SK-N-SH treated with all-trans-retinoic acid at 6 μM for 48 hours (cell line): ENCODE measurements at places on chromosomes 4 and X.

DNA sequence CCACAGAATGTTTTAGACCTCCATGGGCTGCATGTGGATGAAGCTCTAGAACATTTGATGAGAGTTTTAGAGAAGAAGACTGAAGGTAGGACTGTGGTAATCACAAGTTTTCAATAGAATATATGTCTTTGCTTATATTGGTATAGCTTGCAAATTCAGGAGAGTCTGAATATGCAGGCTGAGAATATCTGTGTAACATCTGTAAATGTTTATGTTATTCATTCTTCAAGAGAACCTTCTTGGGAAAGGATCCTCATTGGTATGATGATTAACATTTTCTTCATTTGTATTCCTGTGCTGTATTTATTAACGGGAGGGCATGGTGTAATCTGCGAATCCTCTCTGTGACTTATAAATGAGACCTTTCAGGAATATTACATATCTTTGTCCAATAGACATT is 52.1 kb upstream of the RHOH start:
- no peak for ATAC-seq

DNA sequence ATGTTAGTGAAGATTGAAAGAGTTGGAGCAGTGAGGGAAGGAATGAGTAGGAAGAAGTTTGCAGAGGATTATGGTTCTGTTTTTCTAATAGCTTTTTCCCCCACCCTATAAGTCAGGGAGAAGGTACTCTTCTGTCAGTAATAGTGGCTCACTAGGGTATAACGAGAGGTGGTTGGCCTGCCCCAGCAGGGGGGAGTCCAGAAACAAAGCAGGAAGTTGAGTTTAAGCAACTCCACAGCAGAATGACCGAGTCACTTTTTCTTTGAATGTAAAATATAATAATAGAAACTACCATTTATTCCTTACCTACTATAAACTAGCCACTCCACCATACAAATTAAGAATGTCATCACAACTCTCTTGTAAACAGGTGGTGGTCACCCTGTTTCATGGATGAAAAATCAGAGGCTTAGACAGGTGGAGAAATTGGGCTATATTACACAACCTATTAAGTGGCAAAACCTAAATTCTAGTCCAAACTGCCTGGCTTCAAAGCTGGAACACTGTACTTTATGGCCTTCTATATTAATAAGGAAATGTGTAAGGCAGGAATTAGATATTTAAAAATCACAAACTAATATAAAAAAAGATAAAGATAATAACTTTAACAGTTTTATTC is 21.9 kb downstream of the AP1AR start:
- ATAC-seq = no peak

DNA sequence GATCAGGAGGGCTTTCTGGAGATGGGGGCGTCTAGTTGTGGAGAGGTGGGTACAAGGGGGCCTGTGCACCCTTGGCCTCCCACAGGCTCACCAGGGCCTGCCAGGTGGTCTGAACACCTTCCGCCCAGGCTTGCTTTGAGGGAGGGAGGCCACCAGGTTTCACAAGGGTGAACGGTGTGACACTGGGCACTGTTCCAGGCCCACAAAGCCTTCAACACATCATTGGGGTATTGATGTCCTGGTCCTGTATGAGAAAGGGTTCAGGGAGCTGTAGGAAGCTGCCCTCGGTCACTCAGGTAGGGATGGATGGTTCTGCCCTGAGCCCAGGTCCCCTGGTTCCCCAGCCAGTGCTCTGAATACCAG is 6.0 kb downstream of the HTRA3 start:
- no peak for ATAC-seq

DNA sequence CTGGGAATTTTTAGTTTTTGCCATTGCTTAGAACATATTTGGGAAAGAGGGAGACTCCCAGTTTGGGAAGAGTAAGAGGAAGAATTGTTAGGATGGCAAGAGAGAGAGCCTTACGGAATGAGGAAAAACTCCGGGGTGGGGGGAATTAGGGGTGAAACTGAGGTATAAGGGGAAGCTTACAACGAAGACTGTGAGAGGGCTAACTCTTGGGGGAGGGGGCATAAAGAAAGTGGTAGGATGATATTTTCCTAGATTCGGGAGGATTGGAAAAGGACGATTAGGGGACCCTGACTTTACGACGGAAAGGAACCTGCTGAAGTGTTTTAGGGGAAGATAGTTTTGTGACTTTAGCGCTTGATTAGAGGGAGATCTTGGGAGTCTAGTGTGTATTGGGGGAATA is 86.2 kb upstream of the HPRT1 start:
- ATAC-seq = peak; percentile 3; the same call in 2 of the 3 replicates

- ATAC-seq = no peak
Measured at GRCh38 chrX:129779747-129780146, at the start of gene SASH3. SASH3 (plus strand) TSS chrX:129779949; CDS start chrX:129780098, 149 bp downstream.

GRCh38 chr4:142100941-142101340 is 464.6 kb downstream of the IL15 start:
- no peak for ATAC-seq

DNA sequence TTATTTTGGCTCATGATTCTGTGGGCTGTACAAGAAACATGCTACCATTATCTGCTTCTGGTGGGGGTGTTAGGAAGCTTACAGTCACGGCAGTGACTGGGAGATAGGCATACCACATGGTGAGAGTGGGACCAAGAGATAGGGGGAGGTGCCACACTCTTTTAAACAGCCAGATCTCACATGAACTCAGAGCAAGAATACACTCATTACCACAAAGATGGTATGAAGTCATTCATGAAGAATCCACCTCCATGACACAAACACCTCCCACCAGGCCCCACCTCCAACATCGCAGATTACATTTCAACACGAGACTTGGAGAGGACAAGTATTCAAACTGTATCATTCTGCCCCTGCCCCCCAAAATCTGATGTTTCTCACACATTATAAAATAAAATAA is 2396.7 kb downstream of the PCDH7 start:
- no peak for ATAC-seq

DNA sequence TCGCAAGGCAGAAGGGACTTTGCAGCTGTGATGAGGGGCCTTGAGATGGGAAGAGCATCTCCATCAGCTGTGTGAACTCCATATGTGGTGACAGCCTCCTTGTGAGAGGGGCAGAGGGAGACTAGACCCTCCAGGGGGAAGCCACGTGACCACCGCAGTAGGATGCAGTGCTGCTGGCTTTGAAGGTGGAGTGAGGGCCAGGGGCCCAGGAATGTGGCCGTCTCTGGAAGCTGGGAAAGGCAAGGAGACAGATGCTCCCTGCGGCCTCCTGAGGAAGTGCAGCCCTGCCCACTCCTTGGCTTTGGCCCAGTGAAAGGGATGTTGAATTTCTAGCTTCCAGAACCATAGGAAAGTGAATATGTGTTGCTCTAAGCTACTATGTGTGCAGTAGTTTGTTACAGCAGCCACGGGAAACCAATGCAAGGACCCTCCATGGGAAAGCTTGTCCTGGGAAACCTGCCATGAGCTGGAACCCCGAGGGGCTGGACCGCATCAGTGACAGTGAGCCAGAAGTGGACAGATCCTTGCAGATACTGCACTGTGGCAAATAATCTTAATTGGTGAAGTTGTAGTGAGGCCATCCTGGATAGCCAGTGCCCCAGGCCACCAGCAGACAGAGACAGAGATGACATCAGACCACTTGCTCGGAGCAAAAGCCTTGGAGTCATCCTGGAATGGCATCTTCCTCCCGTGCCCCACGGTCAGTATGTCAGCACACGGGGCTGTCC is 35.4 kb upstream of the SORCS2 start:
- ATAC-seq = peak; percentile 86

GRCh38 chrX:2395261-2395992 is 105.3 kb downstream of the DHRSX start:
- ATAC-seq = no peak

DNA sequence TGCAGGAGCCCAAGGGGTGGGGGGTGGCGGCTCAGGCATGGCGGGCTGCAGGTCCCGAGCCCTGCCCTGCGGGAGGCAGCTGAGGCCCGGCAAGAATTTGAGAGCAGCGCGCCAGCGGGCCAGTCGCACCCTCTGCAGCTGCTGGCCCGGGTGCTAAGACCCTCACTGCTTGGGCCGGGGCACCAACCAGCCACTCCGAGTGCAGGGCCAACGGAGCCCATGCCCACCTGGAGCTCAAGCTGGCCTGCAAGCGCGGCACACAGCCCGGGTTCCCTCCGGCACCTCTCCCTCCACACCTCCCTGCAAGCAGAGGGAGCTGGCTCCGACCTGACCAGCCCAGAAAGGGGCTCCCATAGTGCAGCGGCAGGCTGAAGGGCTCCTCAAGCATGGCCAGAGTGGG is 758.2 kb upstream of the INTU start:
- no peak for ATAC-seq

GRCh38 chrX:43663173-43663572 is 7.1 kb downstream of the MAOA start:
- ATAC-seq = no peak

- ATAC-seq = 0 out of 3 replicates have a peak, but pooled peaks have one; percentile 13
Measured at GRCh38 chrX:65745427-65745826, 78.0 kb downstream of the MSN start.

GRCh38 chrX:20189171-20189570 is 47.5 kb upstream of the EIF1AX start:
- ATAC-seq = no peak

DNA sequence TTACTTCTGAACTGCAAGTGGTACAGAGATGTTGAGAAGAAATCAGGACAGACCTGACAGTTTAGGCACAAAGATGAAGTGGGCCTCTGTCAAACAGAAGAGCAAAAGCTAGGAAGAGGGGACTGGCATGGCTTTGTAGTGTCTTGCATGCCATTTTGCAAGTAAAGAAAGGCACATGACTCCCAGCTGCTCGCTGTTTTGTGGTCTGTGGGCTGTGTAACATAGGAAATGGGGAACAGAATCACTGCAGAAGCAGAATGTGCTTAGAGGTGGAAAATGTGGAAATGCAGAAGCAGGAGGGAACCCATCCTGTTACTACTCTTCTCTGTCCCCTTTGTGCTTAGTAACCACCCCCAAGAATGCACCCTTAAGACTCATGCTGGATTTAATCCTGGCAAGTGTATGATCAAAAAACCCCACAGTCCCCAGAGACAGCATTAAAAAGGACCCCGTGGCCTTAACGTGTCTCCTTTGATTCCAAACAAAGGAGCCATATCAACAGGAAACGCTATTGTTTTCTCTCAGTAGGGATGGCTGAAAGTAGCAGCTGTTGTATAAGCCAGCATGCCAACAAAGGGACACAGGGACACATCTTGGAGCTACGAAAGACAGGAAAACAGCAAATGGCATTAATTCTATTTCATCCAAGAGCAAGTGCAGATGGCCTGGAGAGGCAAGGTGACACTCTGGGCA is 177.6 kb upstream of the GLRA2 start:
- ATAC-seq = no peak

- peak; percentile 69 for ATAC-seq
Measured at GRCh38 chr4:186554914-186555827, at the start of gene MTNR1A. MTNR1A (minus strand) TSS chr4:186555567; CDS start chr4:186555365, 202 bp downstream.

- no peak for ATAC-seq
Measured at GRCh38 chr4:104915864-104916263, 230.8 kb upstream of the TET2 start.

GRCh38 chr4:96912716-96913115 is 1072.8 kb downstream of the PDHA2 start:
- peak; percentile 22; the same call in 2 of the 3 replicates for ATAC-seq

GRCh38 chrX:106246511-106246910 is 78.4 kb downstream of the PWWP3B start:
- no peak for ATAC-seq

GRCh38 chr4:150068300-150068960 is 9.8 kb upstream of the DCLK2 start:
- no peak for ATAC-seq

GRCh38 chr4:21949073-21949457 is 493 bp upstream of the KCNIP4 start:
- ATAC-seq = peak; percentile 15

- ATAC-seq = no peak
Measured at GRCh38 chr4:875818-876423, 50.0 kb upstream of the CPLX1 start.

DNA sequence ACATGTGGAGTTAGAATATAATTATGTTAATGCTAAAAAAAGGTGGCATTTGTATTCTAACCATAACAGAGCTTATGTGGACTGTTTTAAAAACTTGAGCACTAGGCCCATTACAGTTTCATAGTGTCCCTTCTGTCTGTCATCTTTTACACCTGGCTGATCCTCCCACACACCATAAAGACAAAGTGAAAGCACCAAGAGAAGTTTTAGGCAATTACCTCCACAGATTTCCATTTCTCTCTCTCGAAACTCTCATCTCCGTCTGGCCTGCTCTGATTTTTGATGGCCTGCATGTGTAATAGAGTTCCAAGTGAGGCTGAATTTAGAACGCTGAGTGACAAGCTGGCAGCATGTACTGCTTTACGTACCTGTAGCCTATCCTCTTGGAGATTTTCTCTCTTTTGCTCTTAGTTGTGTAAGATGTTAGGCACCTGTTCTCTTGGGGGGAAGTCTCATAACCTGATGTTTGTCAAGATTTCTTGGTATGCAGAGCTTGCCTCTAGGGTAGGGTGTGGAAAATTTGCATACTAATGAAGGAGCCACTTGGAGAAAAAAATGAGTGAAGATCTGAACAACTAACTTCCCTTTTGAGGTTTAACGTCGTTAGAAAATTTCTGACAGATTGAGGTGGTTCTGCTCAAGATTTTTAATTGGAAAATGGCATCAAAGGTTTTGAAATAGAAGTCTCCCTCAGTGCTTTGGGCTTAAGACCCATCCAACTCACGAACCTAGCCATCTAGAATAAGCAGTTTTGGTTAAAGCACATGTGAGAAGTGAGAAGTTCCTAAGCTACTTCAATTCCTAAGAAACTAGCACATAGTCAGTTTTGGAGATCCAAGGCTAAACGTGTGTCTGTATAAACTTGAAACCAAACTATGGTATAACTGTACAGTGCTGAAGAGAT is 57.6 kb upstream of the RAP1GDS1 start:
- ATAC-seq = no peak

DNA sequence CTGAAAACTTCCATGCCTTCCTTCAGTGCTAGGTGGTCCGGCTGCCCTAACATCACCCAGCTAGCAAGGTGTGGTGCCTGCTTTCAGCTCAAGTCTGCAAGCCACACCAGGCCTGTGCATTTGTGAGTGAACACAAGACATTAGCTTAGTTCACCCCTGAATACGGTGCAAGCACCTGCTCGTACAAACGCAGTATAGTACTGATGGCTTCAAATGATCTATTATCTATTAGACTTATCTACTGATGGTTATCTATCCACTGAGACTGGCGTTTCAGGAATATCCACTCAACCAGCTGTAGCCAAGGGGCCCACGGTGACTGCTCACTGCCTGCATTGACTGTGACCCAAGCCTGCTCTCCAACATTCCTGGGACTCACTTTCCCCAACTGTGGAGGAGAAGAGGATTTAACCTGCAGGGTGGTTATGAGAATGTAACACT is 155.9 kb downstream of the SHOX start:
- ATAC-seq = no peak

GRCh38 chr4:119536572-119537528 is 91.8 kb downstream of the PDE5A start:
- peak; percentile 31; the same call in 1 of the 3 replicates for ATAC-seq

GRCh38 chr4:74549936-74550335 is 105.0 kb downstream of the AREG start:
- no peak for ATAC-seq

- ATAC-seq = no peak
Measured at GRCh38 chrX:110258552-110258951, 59.3 kb downstream of the AMMECR1 start.
